ENCODE measurements at places on chromosomes 4 and X.
A peak's percentile ranks its signal among the peaks of the same experiment; 100 is the strongest.

GRCh38 chr4:127622621-127622920, 10.2 kb upstream of the INTU start:
- DNase-seq, result no peak

GRCh38 chr4:38565271-38566199, 98.5 kb upstream of the KLF3 start:
- DNase-seq, result no peak

GRCh38 chrX:132181364-132181763, 37.9 kb downstream of the RAP2C start:
- no peak for DNase-seq

GRCh38 chrX:7953446-7953845, 26.2 kb upstream of the PNPLA4 start:
- no peak for DNase-seq

- DNase-seq, result no peak
Observed at GRCh38 chrX:68876731-68877130, 47.9 kb downstream of the EFNB1 start.

- DNase-seq, result peak; percentile 50
Observed at GRCh38 chr4:48329976-48330375, 11.4 kb upstream of the SLAIN2 start.

DNA sequence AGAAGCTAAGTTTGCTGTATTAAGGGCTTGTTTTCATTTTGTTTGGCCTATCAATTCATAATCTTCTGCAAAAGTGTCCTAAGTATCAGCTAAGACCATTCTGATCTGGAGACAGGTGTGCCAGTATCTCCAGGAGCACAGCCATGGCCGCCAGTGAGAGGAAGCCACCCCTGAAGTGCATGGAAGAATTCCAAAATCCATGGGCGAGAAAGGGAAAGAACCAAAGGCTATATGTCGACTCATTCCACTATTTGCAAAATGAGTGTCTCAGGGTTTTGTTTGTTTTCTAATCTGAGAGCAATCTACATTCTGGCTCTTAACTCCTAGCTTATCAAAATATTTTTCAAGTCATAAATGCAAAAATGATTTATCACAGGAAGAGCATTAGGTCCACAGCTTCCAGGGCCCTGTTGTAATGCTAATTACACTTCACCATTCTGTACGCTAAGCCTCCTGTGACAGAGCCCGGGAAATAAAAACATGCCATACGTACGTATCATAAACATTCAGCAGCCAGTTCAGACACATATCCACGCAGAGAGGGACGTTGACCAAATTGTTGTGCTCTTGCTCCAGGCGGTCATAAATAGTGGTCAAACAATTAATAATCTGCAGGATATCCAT, 137.3 kb upstream of the FTHL17 start:
- DNase-seq, result no peak

DNA sequence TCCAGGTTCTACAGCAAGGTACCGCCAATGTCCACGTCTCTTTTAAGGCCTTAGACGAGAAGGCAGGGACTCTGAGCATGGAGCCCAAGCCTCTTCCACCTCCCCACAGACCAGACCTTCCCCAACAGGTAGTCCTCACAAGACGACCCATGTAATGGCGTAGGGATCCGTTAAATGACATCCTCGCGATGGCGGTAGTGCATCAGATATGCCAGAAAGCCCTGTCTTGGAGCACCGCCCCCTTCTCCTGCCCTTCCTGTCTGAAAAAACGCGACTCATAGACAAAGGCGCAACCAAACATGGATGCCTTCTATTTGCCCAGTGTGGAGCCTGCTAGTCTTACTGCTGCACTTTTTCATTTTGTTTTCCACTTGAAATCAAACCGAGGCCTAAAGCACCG, 185.4 kb downstream of the OR13H1 start:
- no peak for DNase-seq

DNA sequence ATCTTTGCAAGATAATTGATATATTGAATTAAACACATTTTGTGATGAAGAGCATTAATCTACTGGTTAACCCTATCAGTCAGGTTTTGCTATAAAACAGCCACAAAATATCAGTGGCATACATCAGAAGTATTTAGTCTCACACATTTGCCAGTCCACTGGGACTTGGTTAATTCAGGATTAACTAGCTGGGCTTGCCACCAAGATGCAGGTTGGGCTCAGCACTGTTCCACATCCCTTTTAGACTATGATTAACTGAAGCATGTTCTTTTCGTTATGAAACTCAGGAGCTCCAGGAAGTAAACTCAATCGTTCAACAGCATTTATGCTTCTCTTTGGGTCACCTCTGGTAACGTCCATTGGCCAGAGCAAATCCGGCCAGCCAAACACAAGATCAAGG, 538.1 kb upstream of the HS3ST1 start:
- DNase-seq, result no peak

- DNase-seq, result no peak
Observed at GRCh38 chr4:151323667-151324066, 1.7 kb downstream of the SH3D19 start.

DNA sequence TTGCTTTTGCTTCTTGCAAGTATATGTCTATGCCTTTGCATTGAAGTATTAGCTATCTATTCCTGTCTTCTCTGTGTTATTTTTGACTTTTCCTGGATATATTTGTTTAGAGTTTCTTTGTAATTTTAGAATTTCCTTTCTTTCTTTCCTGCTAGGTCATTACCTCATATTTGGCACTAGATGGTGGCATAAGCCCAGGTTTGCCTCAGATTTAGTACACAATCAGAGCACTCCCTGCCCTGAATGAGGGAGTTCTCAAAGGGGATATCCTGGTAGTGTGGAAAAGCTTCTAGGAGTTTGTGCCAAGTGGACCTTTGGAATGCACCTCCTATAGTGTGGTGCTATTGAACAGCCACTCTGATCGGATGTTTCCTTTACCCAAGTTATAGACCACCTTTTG, 181.6 kb downstream of the UGT8 start:
- peak; percentile 1 for DNase-seq

- DNase-seq, result no peak
Observed at GRCh38 chr4:186170966-186171365, 20.4 kb upstream of the CYP4V2 start.

DNA sequence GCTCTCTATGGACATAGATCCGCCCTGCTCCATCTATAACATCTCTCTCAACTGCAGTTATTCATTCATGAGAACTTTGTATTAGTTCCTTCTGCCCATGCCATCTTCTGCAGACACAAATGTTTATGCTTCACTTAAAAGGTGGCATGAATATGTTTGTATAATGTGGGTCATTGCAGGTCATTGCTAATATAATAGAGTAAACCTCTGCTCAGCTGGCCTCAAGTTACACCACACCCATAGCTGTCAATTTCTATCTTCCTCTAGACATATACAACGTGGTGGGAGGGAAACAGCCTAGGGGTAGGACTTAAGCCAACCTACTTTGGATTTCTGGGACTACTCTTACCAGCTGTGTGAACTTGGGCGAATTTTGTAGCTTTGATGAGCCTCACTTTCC, 129.8 kb downstream of the ATXN3L start:
- DNase-seq, result no peak

Measured in kidney epithelial cell (primary cell).